GM04504 (cell line): ENCODE measurements at places on chromosomes 5 and 9.

- DNase-seq: no peak
Measured at GRCh38 chr5:159992566-159992965, 16.4 kb upstream of the TTC1 start.

- DNase-seq: peak; percentile 51
Measured at GRCh38 chr9:118533101-118533500, 828.9 kb downstream of the TLR4 start.

DNA sequence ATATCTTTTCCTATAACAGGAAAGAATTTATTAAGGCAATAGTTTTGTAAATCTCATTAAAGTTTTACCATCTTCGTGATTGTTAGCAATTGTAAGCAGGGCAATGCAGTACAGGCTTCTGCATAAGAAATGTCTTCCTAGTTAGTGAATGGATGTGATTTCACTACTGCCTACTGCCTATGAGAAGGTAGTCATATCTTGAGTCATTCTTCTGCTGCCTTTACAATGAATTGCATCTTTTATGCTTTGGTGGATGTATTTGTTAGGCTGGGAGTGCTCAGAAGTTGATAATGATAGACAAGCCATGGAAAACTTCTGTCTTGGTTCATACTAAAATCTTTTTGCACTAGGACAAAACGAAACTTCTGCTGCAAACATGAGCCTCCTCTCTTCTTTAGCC lies 128.0 kb downstream of the ADAMTSL1 start:
- no peak for DNase-seq

DNA sequence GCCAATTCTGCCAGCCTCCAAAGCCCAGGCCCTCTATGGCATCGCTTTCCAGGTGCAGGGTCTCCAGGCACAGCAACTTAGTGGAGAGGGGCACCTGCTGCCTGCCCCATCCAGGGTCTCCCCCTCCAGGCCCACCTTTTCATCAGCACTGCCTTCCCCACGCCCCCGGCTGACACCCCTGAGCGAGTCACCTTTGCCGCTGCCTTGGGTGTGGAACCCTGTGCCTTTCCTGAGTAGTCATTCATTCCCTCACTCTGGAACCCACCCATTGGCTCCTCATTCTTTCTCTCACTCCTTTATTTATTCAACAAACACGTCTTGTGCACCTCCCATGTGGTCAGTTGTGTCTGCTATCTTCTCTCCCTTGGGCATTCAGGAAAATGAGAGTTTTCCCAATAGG lies 14.5 kb upstream of the RPL26L1 start:
- DNase-seq: no peak

DNA sequence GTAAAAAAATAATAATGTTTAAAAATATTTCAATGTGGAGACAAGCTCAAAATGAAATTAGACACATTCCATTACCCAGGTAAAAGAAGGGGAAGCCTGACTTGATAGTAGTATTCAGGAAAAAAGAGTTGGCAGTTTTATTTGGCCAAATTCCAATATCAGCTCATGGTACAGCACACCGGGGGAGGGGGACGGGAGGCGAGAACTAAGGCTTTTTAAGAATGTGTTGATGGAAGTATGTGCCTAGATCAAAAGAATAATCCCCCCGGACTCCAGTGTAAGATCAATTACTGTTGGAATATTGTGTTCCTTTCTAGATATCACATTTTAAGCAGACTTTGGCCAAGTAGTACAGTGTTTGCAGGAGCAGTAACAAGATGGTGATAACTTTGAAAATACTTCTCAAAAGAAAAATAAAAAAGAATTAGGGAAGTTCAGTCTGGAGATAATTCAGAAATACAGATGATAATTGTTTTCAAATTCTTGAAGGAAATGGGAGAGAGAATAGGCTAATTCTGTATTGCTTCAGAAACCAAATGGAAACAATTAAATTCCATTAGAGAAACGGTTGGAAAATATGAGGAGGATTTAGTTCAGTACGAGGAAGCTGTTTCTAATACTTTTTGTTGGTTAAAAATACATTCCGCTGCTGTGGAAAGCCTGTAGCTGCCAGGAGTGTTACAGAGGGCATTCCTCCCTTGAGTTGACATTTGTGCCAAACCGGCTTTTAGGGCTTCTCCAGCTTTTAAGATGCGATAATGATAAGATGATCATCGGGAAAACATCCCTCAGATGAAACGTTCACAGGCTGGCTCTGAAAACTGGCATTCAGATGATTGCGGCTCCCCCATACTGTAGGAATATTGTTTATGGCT lies 98.1 kb upstream of the ERBIN start:
- DNase-seq: peak; percentile 65

- no peak for DNase-seq
Measured at GRCh38 chr5:124721229-124721735, 25.2 kb downstream of the ZNF608 start.

GRCh38 chr9:108441726-108442125 lies 414.1 kb downstream of the ACTL7B start:
- DNase-seq: no peak
